Activated CD4-positive, alpha-beta T cell treated with anti-CD3 and anti-CD28 coated beads, Interleukin-2, amount 50 U/mL, for 4 hours (primary cell): ENCODE measurements at places on chromosomes 5 and 9.

GRCh38 chr9:7976856-7977255 lies 177.3 kb upstream of the DMAC1 start:
- no peak for DNase-seq

DNA sequence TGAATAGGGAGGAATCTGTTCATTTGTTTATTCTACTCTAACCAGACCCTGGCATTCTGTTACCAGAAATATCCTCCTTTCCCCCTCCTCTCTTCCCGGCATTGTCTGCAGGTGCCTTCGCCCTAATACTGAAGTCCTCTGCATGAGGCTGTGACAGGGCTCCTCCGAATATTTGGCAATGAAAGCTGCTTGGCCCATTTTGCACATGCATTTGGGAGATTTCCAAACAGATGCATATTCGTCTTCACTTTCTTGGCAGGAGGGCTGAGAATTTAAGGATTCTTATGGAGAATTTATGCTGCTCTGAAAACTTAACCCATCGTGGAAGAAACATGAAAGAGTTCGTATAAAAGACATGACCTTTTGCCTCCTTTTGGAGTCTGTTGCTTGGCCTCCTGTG lies 484.0 kb downstream of the ZNF608 start:
- no peak for DNase-seq

DNA sequence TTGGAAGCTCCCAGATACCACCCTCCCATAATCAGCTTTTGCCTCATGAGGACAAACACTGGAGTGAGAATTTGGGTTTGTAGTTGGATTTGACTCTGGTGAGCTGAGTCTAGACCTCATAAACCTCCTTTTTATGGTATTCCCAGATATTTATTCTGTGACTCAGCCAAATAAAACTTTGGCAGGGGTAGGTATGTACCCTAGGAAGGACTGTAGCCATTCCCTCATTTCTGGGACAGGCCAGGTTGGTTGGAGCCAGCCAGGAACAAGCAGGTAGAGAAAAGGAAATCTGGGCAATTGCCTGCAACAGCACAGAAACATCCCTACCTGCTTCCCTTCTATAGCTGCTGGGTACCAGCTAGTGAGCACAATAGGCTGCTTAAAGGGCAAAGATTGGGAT lies 19.4 kb downstream of the ENHO start:
- no peak for DNase-seq

GRCh38 chr9:106032978-106033377 lies 338.6 kb downstream of the TMEM38B start:
- no peak for DNase-seq

DNA sequence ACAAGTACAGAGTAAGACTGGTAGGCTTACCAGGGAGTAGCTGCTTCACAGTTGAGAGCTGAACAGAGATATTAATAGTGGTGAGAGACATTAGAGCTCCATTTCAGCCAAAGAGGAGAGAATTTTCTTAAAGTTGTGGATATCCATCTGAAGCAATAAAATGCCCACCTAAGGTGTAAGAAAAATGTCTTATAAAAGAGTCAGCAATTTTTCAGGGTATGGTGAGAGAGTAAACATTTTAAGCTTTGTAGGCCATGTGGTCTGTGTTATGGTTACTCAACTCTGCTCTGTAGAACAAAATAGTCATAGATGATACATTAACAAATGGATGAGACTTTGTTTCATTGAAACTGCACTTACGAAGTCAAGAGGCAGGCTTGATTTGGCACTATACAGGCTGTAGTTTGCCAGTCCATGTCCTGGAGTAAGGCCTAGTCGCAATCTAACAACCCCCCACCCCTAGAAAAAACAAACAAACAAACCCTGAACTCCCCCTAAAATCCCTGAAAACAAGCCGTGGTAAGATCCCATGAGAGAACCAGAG lies 945.4 kb upstream of the SEMA6A start:
- DNase-seq, result no peak

GRCh38 chr5:102523541-102524175 lies 24.9 kb upstream of the SLCO6A1 start:
- no peak for DNase-seq

DNA sequence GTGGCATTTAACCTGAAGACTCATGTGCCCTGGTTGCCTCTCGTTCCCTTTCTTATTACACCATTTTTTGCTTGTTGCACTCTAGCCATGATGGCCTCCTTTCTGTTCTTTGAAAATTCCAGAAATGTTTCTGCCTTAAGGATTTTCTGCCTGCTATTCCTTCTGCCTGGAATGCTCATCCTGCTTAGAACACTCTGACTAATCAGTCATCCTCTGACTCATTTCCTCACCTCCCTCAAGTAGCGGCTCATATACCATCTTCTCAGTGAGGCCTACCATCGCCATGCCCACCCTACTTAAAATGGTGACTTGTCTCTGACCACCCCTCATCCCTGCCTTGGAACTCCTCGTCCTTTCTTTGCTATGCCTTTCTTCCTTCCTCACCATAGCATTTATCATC lies 68.8 kb downstream of the KIF4B start:
- no peak for DNase-seq

GRCh38 chr5:71899865-71900342 lies 180.8 kb downstream of the CARTPT start:
- DNase-seq, result no peak

GRCh38 chr5:122173474-122174415 lies 44.4 kb downstream of the ZNF474 start:
- no peak for DNase-seq

GRCh38 chr9:2209400-2209799 lies 194.3 kb downstream of the SMARCA2 start:
- DNase-seq, result no peak

DNA sequence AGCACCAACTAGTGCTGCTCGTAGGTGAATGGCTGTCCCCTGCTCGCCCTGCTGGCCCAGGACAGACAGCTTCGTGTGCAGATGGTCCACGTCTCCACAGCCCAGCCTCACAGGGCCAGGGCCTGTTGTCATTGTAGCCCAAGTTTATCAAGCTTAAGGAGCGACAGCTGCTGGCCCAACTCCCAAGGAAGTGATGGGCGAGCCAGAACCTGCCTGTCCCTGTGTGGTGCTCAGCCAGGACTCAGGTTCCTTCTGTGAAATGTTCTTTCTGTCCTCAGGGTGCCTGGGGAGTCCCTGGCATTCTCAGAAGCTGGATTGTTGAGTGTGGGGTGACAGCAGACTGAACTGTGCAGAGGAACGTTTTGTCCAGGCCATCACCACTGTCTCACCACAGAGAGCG lies 16.4 kb downstream of the TRIP13 start:
- DNase-seq, result no peak

- no peak for DNase-seq
These were observed 337.7 kb upstream of the PANK3 start for GRCh38 chr5:168916852-168917251.

- peak; percentile 54 for DNase-seq
These were observed 58.1 kb downstream of the RFX3 start for GRCh38 chr9:3467593-3468219.

DNA sequence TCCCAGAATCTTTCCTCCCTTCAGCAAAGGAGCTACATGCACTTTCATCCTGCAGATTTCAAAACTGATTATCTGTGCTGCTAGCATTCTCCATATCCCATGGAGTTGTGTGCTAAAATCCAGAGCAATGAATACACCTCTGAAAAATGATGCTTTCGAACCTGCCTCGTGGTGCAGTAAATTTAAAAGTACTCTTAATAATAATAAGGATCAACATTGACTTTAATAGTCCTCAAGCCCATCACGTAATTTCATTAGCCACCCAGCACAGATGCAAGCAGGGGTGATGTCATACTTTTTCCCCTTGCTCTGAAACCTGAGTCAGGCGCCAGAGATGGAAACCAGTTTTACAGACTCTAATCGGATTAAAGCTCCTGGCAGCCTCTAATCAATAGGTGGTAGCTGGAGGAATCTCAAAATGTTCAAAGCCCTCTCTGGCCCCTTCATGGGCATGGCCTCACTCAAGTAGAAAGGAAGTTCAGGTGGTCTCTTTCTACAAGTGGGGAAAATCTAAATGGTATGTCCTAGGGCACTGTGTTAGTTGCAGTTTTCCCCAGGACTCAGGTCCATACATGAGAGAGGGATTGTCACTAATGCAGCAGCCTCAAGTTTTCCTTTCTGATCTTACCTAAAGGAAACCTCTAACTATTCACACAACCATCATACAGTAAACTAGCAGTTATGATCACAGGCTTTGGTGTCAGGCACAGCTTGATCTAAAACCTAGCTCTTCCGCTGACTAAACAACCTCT lies 221.6 kb upstream of the SLC30A5 start:
- no peak for DNase-seq

DNA sequence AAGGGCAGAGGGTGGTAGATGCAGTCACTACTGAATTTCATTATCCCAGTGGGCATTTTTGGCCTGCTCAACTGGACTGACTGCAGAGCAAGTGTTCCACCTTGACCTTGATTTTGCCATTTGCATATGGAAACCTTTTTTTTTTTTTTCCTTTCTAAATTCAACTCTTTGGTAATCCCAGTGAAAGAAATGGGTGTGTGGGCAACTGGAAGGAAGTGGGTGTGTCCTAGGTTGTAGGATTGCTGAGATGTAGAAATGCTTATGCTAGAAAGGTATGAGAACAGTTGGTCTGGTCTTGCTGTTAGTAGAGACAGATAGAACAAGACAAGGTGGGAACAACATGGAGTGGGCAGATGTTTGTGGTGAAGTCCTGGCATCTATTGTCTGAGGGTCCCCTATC lies 7.8 kb upstream of the IL12B start:
- DNase-seq, result no peak

DNA sequence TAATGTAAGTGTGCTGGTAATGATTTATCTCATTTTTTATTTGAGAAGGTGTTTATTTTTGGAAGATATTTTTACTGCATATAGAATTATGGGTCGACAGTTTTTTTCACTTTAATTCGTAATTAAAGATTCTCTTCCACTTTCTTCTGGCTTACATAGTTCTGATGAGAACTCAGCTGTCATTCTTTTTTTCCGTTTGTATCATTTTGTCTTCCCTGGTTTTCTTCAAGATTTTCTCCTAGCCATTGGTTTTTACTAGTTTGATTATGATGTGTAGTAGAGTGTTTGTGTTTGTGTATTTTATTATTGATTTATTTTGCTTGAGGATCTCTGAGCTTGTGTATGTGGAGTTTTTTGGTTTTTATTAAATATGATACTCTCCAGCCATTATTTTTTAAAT lies 21.7 kb downstream of the SLF1 start:
- no peak for DNase-seq

GRCh38 chr5:32450952-32451351 lies 6.4 kb upstream of the ZFR start:
- no peak for DNase-seq

DNA sequence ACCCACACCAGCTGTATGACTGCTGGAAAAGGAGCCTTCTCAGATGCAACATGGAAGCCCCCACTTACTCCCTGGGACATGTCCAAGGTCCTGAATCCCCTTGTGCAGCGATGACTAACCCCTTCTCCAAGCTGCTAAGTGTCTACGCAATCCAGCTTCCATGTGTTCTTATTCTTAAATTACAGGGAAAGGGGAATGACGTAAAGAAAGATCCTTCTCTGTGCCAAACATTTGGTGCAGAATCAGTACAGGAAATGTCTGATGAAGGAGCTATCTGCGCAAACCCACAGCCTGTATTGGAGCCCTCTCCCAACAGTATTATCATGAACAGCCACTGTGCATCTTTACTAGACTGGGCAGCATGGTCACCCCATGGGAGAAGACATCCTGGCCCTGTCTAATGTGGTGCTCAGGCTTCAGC lies 183.2 kb downstream of the FRMD3 start:
- DNase-seq, result no peak

GRCh38 chr5:84298628-84299027 lies 86.1 kb downstream of the EDIL3 start:
- no peak for DNase-seq

- no peak for DNase-seq
These were observed 143.2 kb downstream of the HMHB1 start for GRCh38 chr5:143955141-143955540.

DNA sequence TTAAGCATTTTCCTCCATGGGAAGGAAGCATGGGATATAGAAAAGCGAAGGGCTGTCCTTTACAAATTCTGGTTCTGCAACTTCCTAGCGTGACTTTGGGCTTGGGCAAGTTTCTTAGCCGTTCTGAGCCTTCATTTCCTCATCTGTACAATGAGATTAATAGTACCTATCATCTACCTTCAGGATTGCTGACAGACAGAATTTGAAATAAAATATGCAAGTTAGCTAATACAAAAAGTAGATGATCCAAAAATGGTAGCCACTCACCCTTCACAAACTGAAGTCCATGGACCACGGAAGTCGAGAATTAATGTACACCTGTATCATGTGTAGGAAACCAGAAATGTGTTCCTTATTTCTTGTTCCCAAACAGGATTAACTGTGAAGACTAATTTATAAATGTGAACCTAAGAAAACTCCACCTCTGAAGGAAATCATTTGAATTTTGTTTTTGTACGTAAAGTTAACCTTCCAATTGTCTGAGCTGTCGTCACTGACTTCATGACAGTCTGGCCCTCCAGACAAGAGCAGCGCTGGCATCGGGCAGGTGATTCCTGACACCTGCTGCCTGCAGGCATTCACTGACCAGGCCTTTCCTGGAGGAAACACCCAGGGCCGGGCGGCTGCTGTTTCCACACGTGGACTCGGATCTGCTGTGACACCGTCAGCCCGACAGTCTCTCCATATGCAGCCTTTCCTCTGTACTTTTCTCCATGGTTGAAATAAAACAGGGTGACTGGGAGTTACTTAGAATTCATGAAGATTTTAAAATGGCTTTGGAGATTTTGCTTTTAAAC lies 63.4 kb downstream of the PSMB7 start:
- no peak for DNase-seq

- no peak for DNase-seq
These were observed 296.6 kb upstream of the RASA1 start for GRCh38 chr5:86971034-86971571.

GRCh38 chr9:114382699-114383520 lies 4.9 kb downstream of the AKNA start:
- DNase-seq, result peak; percentile 68

GRCh38 chr9:33225319-33226147 lies 14.4 kb upstream of the SPINK4 start:
- peak; percentile 63 for DNase-seq

DNA sequence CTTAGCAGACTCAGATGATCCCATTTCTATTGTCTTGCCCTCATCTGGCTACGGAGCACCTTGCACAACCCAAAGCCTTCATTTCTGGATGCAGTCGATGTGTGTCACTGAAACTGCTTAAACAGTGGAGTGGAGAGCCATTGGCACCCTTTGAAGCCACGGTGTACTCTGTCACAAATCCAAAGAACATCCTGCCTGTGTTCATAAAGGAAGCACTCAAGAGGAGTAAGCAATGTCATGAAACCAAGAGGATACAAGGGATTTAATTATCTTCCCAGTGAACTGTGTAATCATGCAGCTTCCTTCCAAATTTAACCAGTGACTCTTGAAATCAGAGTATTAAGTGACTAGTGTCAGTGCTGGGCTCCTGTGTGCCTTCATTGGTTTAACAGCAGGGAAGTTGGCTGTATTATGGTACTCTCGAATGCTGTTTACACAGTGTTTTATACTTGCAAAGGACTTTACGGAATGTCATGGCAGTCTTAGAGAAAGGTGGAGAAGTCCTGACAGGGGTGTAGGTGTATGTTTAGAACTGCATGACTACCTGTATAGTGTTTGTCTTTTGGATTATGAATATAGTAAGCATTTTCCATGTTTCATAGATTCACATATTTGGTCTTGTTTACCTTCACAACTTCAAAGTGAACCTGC lies 41.9 kb downstream of the CD180 start:
- DNase-seq, result no peak
